Activated naive CD4-positive, alpha-beta T cell (primary cell): ENCODE measurements at places on chromosomes 6 and 20.

GRCh38 chr6:44012078-44012493 is 115.2 kb downstream of the MRPL14 start:
- no peak for DNase-seq

DNA sequence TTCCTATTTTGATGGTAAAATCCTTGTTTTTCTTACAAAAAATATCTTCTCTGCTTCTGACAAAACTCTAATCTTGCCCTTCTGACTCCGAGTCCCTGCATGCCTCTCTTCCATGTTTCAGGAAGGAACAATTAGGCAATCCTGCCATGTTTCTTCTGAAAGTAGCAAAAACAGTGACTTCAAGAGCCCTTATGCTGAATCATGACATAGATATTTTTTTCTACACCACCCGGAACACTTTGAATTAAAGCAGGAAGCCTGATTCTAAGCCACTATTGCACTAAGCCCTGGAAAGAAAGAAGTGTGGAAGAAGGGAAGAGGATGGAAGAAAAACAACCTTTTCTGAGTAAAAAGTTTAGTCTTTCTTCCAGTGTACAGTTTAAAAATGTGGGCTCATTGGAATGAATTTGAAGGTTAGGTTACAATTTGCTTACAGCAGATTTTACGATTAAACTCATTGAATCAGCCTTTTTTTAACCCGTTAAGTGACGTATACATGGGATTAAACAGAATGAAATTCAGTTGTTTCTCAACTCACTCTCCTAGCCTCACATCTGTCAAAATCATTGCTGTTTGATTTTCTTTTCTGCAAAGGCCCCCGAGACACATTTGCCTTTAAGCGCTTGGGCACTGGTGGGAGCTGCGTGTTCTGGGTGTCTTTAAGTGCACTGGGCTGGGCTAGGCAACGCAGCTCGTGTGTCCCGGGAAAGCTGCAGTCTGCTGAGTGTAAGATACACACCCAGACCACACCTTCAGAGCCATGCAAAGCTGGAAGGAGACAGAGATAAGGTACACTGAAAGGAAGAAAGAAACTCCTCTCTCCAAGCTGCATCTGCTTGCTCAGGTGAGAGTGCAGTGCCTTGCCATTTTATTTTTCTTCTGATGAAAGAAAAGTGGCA is 159.4 kb upstream of the CITED2 start:
- DNase-seq = no peak

DNA sequence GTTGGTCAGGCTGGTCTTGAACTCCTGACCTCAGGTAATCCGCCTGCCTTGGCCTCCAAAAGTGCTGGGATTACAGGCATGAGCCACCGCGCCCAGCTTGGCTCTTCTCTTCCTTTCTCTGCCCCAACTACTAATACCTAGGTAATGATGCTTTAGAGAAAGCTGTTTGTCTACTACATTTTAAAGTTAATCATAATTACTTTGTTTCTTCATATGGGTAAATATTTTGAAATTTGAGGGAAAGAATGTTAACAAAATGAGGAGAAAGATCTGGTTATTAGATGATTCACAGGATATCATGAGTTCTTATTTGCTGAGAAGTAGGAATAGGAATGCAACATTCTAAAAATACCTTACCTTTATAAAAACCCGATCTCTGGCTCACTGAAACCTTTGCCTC is 18.4 kb upstream of the PTPRK start:
- no peak for DNase-seq

- no peak for DNase-seq
Observed at GRCh38 chr6:159422041-159422984, 253.1 kb downstream of the FNDC1 start.

- no peak for DNase-seq
Observed at GRCh38 chr6:53727748-53728147, 62.2 kb upstream of the KLHL31 start.

DNA sequence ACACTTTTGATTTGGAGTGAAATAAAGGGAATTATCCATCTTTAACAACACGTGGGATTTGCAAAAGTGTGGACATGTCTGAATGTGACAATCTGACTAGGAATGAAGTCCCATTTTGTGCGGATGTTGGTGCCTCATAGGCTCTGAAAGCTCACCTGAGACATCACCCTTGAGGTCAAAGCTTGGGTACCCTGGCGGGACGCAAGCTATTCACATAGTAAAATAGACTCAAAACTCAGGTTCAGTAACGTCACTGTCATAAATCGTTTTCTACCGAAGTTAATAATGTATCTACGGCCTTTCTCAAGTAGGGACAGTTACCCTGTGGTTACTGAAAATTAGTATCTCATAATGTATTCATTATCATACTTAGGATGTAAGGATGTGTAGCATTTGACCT is 61.8 kb downstream of the AKAP12 start:
- no peak for DNase-seq

- peak; percentile 51 for DNase-seq
Observed at GRCh38 chr20:2005831-2006426, 12.1 kb upstream of the PDYN start.
